ENCODE measurements at places on chromosomes 6 and 20.

- no peak for DNase-seq
Observed at GRCh38 chr6:142842418-142843261, 102.3 kb downstream of the HIVEP2 start.

GRCh38 chr20:51536116-51537069, 6.1 kb downstream of the NFATC2 start:
- no peak for DNase-seq

DNA sequence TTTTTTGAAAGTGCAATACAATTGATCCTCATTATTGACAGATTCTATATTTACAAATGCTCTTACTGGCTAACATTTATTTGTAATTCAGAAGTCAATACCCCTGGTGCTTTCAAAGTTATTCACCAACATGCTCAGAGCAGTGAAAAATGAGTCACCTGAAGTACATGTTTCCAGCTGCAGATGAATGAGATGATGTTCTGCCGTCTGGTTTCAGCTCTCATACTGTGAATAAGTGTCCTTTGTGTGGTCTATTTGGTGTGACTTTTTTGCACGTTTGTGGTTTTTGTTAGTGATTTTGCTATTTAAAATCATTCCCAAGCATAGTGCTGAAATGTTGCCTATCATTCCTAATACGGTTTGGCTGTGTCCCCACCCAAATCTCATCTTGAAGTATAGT, 22.3 kb upstream of the EYA4 start:
- DNase-seq, result no peak

DNA sequence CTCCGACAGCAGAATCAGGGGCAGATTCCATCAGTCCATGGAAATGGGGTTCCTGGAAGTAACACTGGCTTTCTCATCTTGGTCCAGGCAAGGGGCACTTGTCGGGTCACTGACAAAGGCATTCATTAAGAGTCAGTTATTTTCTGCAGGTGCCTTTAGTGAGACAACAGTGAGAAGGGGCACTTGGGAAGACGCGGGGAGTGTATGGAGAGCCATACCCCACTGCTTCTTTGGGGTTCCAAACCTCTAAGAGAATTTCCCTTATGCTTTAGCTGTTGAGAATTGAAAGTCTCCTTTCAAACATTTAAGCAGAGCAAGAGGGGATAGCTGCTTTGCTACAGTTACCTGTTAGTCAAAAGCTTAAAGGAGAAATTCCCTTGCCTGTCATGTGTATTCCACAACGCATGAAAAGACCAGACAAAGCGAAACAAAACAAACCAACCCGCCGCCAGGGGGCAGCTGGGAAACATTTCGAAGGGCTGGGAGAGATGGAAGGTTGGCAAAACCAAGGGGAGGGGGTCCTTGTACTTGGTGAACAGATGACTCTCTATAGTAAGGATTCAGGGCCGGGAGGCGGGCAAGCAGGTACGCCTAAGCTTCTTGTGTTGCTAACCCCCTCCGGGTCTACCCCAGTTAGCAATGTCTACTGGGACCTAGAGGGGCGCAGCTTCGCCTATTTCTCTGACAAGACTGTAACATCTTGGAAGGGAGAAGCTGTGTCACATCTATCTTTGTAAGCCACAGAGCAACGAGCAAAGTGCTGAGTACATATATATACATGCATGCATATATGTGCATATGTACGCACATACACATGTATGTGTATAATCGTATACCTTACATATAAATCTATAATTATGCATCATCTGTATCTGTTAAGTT, 474.9 kb upstream of the AGPAT4 start:
- DNase-seq, result no peak

DNA sequence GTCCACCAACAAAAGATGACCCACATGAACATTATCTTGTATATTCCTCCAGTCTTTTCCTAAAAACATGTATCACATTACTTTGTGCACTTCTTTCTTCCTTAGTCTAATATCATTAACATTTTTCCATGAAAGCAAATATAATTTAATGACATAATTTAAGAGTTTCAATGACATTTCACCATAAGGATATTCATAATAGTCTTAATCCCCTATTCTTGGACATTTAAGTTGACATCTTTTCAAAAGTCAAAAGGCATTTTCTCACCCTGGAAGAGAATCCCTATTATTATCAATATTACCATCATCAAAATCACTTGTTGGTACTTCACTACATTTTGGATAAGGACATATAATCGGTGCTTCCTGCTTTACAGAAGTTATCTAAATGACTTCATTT, 31.3 kb downstream of the EPHA7 start:
- no peak for DNase-seq

GRCh38 chr20:44309763-44310663, 989 bp downstream of the FITM2 start:
- DNase-seq, result no peak

DNA sequence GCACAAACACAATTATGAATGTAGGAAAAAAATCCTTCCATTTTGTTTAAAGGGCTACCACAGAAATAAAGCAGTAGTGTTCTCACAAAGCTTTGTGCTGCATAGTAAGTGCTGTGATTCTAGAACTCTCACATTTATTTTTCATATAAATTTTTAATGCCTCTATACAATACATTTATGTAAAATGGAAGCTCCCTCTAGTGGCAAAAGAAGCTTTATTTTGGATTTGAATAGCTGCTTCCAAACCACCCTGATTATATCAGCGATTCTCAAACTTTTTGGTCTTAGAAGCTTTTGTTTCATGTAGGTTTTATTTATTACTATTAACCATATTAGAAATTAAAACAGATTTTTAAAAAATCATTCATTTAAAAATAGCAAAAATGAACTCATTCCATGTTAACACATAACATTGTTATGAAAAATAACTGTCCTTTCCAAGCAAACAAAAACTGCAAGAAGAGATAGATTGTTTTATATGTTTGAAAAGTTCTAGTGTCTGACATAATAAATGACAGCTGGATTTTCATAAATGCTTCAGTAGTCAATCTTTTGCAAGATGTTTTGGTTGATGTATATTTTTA, 38.4 kb downstream of the HS3ST5 start:
- no peak for DNase-seq

DNA sequence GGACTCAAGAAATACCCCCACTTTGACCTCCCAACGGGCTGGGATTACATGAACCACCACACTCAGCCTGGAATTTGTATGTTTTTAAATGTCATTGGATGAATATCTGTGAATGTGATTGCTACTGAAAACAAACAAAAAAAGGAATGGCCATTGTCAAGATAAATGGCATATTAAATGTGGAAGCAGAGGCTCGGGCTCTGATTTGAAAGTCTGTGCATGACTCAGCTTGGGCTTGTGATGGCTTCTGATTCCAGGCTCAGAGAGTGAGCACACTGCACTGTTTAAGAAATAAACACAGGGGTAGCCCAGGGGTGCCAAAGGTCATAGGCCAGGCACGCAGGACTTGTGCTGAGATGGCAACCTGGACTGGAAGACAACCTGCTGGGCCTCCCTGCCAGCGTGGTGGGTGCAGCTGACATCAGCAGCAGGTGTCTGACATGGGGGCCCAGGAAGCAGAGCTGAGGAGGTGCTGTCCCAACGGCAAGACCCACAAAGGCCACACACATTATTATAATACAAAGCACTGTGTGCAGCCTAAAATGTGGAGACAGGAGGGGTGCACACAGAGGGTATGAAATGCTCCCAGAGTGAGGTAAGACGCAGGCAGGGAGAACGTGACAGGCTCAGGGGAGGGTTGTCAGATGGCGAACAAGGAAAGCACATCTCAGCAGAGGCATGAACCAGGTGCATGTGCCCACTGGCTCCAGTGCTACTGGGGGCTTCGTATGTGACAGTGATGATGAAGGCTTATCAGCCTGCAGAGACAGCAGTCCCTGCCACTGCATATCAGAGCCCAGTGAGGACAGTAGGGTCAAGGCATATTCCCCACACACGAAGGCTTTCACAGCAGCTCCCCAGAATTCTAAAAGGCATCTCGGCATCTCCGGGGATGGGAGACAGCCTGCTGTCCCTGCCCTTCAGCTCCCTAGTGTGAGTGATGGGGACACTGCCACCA, 169.4 kb downstream of the SYNDIG1 start:
- DNase-seq, result no peak

DNA sequence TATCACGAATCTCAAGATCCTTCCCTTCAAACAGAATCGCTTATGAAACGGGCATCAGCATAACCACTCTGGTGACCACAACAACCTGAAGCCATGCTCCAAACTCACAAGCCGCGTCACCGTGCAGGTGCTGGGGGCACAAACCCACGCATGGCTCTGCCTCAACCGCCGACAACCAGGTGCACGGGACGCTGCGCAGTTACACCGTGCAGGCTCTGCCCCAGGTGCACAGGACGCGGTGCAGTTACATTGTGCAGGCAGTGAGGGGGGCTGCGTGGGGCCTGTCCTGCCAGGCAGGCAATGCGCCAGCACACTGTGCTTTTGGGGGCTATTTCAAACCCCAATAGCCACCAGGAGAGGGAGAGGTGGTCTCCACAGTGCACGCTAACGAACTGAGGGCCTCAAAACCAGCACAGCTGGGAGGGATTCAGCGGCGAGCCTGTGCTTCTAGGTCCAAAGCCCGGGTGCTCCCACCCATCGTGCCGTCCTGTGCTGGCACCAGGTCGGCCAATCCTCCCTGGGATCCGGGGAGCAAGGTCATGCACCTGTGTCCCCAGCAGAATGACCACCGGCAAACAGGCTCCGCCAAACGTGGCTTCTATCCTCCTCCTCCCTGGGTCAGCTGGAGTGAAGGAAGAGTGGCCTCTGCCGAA, 35.8 kb downstream of the ZBTB46 start:
- no peak for DNase-seq

DNA sequence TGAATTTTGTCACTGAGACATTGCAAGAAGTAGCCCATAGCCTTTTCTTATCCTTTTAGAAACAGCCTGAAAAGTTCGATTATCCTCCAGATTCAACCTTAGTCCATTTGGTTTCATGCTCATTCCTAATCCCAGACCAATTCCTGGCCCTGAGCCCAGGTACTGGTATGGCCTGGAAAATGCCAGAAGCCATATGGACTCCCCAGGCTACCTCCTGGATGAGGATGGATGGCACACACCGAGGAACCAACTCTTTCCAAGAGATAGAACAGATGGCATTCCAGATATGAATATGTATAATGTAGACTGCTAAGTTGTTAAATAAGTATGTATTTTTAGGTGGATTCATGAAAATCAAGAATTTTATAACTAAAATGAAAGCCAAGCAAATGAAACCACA, 51.6 kb upstream of the SNAP25 start:
- DNase-seq, result no peak

- DNase-seq, result no peak
Observed at GRCh38 chr6:109309917-109310316, 72.3 kb downstream of the CD164 start.

GRCh38 chr6:122678841-122679240, 68.6 kb downstream of the PKIB start:
- no peak for DNase-seq

- no peak for DNase-seq
Observed at GRCh38 chr6:84766118-84766798, 1.9 kb upstream of the TBX18 start.

- DNase-seq, result no peak
Observed at GRCh38 chr6:28748192-28748591, 175.6 kb downstream of the TRIM27 start.

GRCh38 chr20:54474046-54474445, 1.3 kb upstream of the DOK5 start:
- DNase-seq, result no peak

- no peak for DNase-seq
Observed at GRCh38 chr6:2510316-2510715, 240.4 kb downstream of the MYLK4 start.

DNA sequence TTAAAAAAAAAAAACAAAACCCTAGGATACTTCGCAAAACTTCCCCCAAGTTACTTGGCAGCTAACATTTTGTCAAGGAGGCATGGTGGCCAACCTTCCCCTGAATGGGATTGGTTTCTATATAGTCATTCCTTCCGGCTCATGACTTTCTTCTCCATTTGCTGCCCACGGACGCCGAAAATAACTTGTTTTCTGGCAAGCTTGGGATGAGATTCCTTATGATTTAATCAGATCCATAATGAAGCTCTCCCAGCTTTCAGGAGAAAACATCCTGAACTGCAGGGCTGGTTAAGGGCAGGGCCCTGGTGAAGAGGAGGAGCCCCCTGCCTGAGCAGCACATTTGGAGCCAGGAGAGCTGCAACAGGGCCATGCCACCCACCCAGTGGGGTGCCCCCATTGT, 49.9 kb downstream of the PPP1R16B start:
- DNase-seq, result no peak

- DNase-seq, result no peak
Observed at GRCh38 chr6:150087336-150087735, 18.4 kb upstream of the ULBP3 start.

GRCh38 chr6:4032475-4032874, 46.5 kb downstream of the FAM217A start:
- no peak for DNase-seq

DNA sequence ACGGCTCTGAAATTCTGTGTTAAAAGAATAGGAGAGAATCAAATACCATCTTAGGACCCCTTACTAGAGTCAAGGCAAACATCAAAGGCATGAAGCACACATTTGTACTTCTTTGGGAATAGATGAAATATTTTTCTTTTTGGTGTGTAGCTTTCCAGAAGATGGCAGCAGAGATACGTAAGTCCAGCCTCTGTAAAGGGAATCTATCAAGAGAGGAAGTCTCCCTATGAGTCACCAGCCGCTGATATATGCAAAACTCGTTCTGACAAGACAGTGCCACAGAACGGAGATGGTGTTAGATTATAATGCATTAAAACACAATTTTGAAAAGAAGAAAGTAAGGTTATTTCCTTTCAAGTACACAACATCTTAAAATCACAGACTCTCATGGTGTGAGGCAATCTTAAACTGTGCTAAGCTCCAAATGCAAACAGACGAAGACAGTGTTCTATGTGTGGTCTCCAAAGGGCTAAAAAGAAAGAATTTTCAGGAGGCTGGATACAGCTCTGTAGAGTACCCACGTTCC, 120.0 kb upstream of the AGPAT4 start:
- no peak for DNase-seq

DNA sequence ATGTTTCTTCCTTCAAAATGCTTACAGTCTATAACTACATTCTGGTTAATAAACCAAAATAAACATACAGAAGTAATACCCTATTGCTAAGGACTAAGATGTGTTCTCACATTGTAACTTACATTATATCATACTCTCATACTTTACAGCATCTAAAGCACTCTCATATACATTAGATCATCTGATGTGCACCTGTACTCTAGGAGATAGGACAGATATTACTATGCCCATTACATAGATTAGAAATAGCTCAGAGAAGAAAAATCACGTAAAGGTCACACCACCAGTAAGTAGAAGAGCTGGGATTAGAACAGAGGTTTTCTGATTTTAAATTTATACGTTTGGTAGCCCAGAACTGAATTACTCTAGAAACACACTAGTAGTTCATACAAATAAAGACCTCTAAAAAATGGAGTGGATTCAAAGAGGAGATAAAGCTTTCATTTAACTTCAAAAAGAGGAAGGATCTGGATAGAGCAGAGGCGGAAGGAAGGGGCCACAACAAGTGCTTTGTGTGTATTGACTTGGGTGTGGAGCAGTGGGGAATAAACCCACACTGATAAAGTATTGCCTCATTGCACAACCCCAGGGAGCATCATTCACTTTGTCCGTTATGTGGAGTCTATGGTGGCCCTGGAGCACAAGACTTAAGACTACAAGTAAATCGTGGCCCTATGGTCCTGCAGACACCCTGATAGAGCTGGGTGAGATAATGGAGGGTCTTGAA, 30.9 kb downstream of the SLC2A12 start:
- DNase-seq, result no peak

Data from stimulated activated CD4-positive, alpha-beta T cell treated with anti-CD3 and anti-CD28 coated beads, TNF-alpha, amount 100 ng/mL, for 4 hours (primary cell).